ENCODE measurements at places on chromosomes 11 and 22.

DNA sequence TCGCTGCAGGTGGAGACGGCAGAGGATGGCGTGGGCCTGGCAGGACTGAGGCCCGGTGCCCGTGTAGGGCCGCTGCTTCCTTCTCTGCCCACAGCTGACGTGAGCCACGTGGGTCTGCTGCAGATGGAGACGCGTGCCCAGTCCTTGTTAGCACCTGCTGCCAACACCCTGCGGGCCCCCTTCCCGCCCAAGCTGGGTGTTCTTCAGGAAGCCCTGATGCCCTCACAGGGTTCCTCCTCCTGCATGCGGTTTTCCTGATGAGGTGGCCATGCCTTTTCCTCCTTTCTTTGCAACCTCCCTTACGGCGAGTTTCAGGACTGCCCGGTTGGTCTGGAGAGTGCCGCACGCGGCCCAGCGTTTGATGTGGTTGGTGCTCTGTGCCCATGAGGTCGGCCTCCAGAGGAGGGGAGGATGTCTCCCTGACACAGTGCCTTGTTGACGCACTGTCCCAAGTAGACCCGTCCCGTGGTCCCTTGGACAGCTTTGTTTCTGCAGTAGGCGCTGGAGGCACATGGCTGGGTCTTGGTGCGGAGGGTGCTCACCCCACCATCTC lies 44.7 kb downstream of the AP2A2 start:
- no peak for DNase-seq

DNA sequence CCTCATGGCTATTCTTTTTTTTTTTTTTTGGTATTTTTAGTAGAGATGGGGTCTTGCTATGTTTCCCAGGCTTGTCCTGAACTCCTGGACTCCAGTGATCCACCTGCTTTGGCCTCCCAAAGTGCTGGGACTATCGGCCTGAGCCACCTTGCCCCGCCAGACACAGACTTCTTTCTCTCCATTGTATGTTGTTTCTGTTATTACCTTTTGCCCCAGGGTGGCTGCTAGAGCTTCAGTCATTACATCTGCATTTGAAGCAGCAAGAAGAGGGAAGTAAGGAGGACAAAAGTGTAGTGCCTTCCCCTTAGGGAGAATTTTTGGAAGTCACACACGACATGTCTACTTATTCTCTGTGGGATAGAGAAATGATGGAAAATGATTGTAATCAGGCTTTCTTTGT lies 10.1 kb upstream of the OSBP start:
- no peak for DNase-seq

- DNase-seq, result no peak
These were observed 58.1 kb downstream of the WNT11 start for GRCh38 chr11:76148231-76148630.

GRCh38 chr11:1943977-1944376 lies 3.2 kb upstream of the MRPL23 start:
- no peak for DNase-seq

- no peak for DNase-seq
These were observed 105.3 kb downstream of the GRAMD1B start for GRCh38 chr11:123535401-123535800.

DNA sequence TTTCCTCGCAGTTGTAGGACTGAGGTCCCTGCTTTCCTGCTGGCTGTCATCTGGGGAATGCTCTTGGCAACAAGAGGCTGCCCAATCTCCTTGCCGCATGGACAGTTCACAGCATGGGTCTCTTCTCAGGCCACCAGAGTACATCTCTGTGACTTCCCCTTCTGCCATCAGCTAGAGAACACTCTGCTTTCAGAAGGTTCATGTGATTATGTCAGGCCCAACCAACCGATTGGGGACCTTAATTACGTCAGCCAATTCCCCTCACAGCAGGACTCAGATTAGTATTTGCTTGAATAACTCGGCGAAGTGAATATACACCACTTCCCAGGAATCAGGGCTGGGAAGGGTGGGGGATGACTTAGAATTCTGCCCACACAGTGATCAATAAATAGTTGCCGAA lies 61.9 kb upstream of the CSNK2A3 start:
- no peak for DNase-seq

DNA sequence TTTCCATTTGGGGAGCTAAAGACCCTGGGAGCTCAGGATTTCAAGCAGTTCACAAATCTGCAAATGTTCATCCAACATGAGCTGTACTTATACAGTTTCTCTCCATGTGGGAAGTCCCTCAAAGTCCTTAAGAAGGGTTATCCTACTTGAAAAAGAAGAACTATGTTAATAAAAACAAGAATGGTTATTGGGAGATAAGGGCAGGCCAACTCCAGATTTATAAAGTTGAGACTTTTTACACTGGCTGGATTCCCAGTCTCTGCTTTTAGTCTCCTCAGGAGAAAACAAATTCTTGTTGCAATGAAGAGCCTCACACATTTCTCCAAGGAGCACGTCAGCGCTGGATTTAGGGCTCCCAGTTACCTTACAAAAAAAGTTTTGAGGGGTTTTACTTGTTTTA lies 34.2 kb upstream of the CTTN start:
- DNase-seq, result no peak

DNA sequence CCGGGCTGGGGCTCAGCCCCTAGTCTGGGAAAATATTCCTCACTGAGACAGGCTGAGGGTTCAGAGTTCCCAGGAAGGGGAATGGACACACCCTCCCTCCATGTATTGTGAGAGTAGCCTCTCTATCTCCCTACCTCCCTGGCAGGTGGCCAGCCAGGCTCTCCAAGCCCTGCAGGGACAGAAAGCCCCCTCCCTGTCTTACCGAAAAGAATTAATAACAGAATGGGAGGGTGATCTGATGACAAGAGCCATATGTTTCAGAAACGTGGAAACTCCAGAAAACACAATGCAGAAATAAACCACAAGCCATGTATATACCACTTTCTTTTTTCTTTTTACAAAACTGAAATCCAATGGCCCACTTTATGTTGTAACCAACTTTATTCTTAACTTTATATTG lies 140.0 kb downstream of the CHST1 start:
- peak; percentile 38 for DNase-seq

DNA sequence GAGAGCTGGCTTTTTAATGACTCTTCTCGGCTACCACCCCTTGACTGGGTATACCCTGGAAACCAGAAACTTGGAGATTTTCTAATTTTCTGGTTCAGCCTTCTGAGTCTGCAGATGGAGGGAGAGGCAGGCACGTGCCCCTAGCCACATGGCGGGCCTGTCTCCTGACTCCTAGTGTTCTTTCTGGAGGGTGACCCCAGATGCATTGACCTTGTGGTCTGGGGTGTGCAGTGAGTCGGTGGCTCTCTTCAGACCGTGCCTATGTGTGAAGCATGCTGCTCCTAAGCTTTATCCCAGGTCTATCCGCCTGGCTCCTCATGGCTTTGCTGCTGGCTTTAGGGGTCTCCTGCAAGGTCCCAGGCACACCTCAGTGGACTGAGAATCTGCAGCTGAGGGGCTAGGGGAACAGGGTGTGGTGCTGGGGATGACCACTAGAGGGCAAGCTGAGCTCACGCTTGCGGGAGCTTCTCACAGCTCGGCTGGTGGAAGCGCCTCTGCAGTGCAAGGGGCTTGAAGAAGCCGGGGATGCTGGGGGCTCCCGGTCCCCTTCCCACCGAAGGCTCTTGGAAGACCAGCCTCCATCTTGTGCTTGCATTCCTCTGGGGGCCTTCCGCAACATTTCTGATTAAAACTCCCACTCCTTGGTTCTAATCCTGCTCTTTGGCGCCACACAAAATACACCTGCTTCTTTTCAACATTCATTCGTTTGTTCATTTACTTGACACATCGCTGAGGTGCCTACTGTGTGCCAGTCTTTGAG lies 51.8 kb downstream of the OTOG start:
- DNase-seq, result peak; percentile 72

DNA sequence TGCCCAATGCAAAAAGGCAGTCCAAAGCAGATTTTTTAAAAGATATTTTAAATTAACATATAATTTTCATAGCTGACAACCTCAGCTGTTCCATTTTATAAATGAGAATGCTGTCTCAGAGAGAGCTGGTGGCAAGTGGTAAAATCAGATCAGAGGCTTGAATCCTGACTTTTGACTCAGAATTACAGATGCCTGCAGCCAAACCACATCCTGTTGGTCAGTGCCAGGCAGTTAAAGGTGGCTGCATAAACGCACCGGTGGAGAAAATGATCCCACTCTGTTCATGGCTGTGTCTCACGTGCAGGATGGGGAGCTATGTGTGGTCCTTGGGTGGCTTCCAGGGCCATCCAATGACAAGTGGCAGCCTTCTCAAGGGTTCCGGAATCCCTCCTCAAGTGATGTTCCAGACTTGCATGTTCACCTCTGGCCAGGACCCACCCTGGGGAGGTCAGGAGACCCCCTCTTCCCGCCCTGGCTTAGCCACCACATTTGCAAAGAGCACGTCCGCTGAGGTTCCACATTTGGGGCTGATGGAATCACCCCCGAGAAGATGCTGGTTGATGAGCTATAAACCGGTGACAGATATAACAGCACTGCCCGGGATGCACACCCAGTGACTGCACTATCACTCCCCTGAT lies 155.5 kb downstream of the SHANK2 start:
- DNase-seq, result no peak

DNA sequence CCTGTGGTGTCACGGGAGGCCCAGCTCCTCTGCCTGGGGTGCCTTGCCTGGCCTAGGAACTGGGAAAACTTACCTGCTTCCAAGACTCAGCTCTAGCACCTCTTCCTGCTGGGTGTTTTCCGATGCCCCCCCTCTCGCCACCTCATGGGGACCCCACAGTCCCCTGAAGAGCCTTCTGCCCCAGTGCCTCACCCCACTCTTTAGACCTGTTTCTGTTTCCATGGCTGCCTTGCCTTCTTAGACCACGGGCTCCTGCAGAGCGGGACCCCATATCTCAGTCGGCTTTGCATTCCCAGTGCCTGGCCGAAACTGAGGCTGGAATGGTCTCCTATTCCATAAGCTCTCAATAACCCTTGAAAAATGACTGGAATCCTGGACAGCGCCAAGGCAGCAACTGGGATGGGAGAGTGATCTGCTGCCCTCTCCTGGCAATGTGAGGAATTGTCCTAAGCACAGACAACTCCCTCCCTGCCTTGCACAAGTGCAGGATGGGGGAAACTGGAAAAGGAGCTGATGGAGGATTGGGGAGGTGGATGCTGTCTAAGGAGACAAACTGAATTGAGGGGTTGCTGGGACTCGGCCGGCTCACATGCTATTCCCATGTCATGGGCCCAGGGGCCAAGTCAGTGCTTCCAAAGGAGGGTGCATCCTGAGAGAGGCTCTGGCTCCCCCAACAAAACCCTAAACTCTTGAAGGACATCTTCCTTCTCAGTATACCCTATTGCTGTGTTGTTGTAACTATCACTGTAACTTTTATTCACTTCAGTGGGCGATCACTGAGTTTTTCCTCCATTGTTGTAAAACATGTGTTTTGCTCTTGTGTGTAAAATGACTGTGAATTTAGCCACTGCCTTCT lies 26.6 kb upstream of the IL17RA start:
- DNase-seq, result peak; percentile 36

DNA sequence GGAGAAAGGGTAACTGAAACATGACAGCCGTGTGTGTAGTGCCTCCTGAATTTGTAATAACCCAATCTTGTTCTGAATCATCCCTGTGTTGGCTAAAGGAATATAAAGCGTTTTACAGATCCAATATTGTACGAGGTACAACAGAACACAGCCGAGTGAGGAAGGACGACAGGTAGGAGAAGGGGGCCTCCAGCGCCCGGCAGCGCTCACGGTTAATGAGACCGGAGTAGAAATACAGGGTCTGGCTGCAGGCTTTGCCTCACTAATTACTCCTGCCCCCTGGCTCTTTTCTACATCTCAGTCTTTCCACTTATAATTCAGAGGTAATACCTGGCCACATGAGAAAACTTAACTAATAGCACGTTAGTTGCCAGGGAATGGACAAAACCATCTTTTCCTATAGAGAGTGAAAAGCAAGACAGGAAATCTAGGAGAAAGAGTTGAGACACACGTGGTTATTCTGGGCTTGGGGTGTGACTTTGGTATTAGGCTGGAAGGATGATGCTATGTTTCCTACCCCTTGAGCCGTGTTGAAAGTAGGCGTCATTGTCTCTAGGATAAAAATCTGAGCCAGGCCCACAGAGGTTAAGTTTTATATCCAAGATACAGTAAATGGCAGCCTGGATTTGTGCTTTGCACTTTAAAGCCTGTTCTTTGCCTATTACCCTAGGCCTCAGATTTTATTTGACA lies 54.1 kb downstream of the GRIK4 start:
- no peak for DNase-seq

- DNase-seq, result peak; percentile 58
These were observed 3.1 kb downstream of the ASRGL1 start for GRCh38 chr11:62340269-62340901.

DNA sequence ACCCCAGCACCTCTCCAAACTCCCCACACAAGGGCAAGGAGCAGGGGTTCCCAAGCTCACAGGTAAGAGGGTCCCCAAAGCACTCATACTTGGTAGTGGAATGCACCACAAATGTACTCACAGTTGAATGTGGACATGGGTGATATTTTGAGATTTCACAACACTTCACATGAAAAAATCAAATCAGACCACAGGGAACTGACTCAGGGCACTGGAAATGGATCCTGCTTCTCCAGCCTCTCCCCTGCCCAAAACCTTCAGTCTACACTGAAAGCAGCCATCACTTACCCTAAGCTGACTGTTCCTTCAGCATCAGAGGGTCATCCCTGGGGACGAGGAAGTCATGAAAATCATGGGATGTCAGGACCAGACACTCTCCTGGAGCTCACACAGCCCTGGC lies 40.2 kb downstream of the SCGB1A1 start:
- DNase-seq, result no peak
